ENCODE measurements at places on chromosomes 6 and 20. TPM values are rescaled to one million over a fixed set of nuclear protein-coding genes. Genes with fewer than 3 reads are reported as not detected.
A peak's percentile ranks its signal among the peaks of the same experiment; 100 is the strongest.

DNA sequence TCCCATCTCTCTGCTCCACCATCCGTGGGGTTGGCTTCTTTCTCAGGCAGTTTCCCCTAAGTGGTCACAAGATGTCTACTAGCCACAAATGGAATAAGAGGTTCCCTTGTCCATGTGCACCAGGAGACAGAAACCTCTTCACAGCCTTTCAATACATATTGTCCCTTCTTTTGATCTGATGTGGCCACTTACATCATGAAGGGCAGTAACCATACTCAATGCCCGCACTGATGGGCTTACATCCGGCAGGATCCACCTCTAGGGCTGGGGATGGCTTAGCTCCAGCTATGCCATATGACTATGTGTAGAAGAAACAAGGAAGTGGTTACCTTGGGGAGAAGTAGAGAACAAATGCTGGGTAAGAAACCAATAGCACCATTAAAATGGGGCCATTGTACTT, 64.4 kb downstream of the PLEKHG1 start:
- DNase-seq, result no peak

- DNase-seq, result no peak
These were observed 43.9 kb downstream of the CDH4 start for GRCh38 chr20:61295682-61296628.

DNA sequence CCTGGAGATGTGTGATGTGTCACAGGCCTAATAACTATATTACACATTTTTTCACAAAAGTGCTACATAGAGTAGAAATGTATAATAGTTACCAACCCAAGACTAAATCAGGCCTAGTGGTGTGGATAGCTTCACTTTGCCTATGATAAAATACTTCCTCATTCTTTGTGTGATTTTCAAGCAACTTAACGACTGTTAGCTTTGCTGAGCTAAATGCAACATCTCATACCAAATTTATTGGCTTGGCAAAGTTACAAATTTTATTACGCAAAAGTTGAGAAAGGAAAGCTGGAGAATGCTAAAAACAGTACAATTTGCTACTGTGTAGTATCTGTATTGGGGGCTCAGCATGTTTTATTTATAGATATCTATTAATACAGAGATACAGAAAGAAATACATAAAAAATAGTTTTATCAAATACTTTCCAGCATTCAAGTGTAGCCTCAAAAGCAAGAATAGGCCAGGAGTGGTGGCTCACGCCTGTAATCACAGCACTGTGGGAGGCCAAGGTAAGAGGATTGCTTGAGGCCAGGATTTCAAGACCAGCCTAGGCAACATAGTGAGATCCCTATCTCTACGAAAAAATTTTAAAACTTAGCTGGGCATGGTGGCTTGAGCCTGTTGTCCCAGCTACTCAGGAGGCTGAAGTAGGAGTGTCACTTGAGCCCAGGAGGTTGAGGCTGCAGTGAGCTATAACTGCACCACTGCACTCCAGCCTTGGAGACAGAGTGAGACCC, 3.6 kb upstream of the EDN1 start:
- no peak for DNase-seq

- DNase-seq, result peak; percentile 83
These were observed 16.2 kb downstream of the HLA-DPB1 start for GRCh38 chr6:33091957-33092356.

- no peak for DNase-seq
These were observed 34.5 kb downstream of the TPD52L1 start for GRCh38 chr6:125188037-125188436.

Gene B4GALT5
- total RNA-seq, result 46.1 TPM

Gene OOEP
- total RNA-seq, result 1.2 TPM

Gene RUNX2
- 4.6 TPM for total RNA-seq

Data from upper lobe of right lung (tissue), 1 donor.